ENCODE measurements at places on chromosomes 6 and 20.
A peak's percentile ranks its signal among the peaks of the same experiment; 100 is the strongest.

- peak; percentile 76 for DNase-seq
These were observed 8.5 kb downstream of the JARID2 start for GRCh38 chr6:15254070-15254975.

- DNase-seq, result peak; percentile 5
These were observed 33.2 kb upstream of the MYB start for GRCh38 chr6:135147637-135148592.

DNA sequence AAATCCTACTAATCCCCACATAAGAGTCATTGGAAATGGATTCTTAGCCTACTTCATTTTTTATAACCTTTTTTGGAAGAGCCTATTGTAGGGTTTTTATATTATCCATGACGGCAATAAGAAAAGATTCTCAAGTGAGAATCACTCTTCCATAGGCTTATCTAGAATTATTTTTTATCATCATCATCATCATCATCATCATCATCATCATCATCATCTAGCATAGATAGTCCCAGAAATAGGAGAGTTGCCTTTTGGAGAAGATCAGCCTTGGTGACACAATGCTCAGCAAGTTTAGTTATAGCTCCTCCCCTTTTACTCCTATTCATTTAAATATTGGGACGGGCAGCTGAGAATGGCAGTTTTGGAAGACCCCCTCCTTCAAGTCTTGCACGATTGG, 359.1 kb upstream of the SLC35B3 start:
- no peak for DNase-seq

DNA sequence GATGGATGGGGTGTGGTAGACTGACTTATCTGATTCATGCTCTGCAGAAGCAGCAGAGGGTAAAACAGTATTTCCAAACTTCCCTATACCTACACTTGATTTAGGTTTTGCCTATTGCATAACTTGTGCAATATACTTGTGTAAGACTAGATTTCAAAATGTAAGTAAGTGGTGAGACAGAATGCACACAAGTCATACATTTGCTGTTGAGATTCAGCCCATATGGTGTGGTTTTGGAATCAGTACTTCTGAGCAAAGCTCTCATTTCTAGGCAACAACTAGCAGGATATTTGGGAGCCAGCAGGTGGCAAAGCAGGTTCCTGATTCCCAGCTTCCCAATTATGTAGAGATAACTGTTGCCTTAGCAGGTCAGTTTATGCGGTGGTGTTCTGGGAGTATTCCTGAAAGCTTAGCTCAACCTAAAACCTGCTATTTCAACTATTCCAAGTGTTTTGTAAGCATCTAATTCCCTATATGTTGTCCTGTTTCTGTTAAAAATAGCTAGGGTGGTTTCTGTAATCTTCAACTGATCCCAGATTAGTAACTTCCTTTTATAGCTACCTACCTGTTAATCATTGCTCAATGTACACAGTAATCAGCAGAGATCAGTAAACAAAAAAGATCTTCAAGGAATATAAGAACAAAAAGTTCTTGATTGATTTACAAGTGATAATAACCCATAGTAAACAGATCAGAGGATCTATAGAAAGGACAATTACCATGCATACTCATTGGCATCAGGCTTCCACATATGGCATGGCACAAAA, 8.5 kb upstream of the FABP7 start:
- no peak for DNase-seq

- DNase-seq, result no peak
These were observed 279.6 kb downstream of the PRL start for GRCh38 chr6:22017272-22017671.

- no peak for DNase-seq
These were observed 847 bp upstream of the NCR2 start for GRCh38 chr6:41334482-41335040.

GRCh38 chr6:40611434-40611833, 24.3 kb upstream of the LRFN2 start:
- DNase-seq, result no peak

DNA sequence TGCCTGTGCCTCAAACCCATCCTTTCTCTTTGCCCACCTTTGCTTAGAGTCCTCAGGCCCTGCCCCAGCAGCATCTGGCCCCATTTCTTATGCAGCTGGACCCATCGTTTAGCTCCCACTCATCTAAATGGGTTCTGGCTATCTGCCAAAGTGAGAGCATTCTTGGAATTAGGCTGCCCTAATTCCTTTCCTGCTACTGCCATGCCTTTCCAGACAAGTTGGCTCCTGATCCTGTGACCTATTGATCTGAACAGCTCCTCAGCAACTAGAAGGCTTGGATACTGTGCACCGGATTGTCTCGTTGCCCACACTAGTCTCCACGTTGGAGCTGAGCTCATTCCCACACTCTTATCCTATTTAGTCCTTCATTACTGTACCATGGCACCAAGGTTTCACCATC, 22.9 kb downstream of the DZANK1 start:
- peak; percentile 41 for DNase-seq

GRCh38 chr20:17430125-17430950, 100.8 kb downstream of the BFSP1 start:
- DNase-seq, result no peak

GRCh38 chr20:22833851-22834250, 201.3 kb upstream of the SSTR4 start:
- peak; percentile 77 for DNase-seq

DNA sequence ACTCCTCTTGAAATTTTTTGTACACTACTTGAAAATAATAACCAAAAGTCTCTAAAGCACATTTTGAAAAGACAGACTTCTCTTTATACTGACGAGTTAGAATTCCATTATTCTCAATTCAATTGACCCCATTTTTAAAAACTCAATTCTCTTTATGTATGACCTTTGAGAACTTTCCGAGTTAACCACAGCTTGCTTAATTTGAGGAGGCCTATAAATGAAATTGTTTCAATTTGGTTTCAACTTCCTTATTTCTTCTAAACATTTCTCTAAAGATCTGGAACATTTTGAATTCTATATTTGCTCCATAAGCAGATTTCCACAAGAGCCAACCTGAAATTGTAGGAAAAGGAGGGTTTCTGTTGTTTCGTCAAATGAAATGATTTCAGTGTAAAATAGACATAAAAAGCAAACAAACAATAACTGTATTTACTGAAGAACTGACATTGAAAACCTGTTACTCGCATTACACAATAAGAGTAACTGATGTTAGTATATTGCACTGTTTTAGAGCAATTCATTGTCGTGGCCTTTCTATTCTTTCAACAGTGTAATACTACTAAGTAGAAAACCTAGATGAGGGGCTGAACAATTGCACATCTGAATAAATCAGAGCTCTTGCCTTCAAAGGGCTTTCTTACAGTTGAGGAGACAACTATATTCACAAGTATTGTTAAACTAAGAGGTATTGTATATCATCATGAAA, 223.6 kb downstream of the HIVEP2 start:
- DNase-seq, result no peak

GRCh38 chr6:168371981-168372711, 52.6 kb upstream of the DACT2 start:
- DNase-seq, result no peak

DNA sequence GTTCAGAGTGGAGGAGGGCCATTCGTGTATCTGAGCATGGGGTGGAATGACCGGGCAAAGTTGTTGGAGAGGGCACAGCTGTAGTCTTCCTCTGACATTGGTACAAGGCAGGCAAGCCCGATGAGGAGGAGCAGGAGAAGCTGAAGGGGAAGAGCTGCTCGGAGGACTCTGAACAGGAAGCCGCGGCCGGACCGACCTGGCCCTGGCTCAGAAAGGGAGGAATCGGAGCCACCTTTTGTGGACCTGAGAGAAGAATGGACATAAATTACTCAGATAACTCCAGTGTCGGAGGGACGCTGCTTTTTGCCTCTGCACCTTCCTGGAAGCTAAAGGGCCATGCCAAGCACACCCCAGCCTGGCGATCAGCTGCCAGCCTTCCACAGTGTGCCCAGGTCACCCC, 315.0 kb downstream of the ESR1 start:
- DNase-seq, result no peak

GRCh38 chr6:22904431-22904830, 335.1 kb downstream of the HDGFL1 start:
- DNase-seq, result no peak

DNA sequence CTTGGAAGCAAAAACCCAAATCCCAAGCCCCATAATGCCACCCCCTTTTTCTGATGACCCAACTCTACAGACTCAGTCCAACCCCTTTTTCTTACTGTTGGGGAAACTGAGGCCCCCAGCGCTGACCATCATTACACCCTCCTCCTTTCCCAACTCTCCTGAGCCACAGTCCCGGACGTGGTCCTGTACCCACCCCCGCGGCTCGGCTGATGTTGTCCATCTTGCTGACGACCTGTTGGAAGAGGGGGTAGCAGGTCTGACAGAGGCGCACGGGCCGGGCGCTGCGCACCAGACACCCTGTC, 533 bp downstream of the OSTM1 start:
- DNase-seq, result no peak

- DNase-seq, result peak; percentile 22
These were observed 93.7 kb downstream of the MAP3K4 start for GRCh38 chr6:161085246-161085645.

DNA sequence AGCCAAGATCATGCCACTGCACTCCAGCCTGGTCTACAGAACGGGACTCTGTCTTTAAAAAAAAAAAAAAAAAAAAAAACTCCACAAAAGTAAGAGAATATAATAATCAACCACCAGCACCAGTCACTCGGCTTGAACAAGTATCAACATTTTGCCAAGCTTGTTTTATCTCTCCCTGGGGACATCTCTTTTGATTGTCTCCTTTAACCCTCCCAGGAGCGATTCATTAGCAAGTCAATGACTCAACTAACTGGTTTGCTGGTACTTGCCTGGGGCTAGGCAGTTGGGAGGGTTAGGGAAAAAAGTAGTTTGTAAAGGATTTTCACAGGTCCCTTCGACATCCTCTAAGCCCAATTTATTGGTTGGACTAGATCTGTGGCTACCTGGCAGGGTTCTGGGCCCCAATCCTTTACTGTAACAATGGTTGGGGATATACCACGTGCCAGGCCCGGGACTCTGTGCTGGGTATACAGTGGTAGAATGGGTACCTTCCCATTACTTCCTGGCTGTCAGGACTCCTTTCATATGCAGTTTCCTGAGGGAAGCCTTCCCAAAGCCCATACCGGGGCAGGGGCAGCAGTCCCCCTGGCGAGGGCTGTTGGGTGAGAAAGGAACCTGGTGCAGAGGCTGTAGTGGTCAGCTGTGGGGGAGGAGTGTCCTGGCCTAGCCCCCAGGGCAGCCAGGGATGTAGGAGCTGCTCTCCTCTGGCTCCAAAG, 12.2 kb downstream of the TGIF2 start:
- peak; percentile 75 for DNase-seq

- no peak for DNase-seq
These were observed 582.5 kb downstream of the DOK5 start for GRCh38 chr20:55057779-55058415.

GRCh38 chr6:34475238-34475682, 9.4 kb downstream of the PACSIN1 start:
- DNase-seq, result peak; percentile 17

GRCh38 chr20:5069141-5069806, 50.5 kb downstream of the PCNA start:
- DNase-seq, result no peak

GRCh38 chr6:133610227-133610840, 278.6 kb upstream of the TCF21 start:
- peak; percentile 54 for DNase-seq

GRCh38 chr6:102662851-102663250, 1269.3 kb downstream of the GRIK2 start:
- no peak for DNase-seq

- DNase-seq, result no peak
These were observed 89.6 kb downstream of the BMP7 start for GRCh38 chr20:57176842-57177241.

GRCh38 chr6:10558565-10558964, 37.4 kb downstream of the GCNT2 start:
- DNase-seq, result no peak

DNA sequence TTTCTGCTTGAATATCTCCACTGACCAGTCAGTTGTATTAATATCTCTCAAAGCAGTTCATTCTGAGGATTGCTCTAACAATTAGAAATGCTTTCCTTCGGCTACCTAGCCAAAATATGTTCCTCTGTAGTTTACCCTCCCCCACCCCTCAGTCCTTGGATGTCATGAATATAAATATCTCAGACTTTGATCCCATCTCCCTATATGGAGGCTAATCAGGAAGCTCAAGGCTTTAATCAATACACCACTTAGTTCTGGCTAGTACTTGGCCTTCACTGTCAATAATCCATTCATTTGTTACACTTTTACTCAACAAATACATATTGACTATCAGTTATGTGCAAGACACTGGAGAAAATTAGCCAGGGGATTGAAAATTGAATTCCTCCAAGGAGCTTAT, 60.1 kb downstream of the CLIC5 start:
- no peak for DNase-seq

- DNase-seq, result no peak
These were observed 323.8 kb downstream of the QKI start for GRCh38 chr6:163738304-163738703.

DNA sequence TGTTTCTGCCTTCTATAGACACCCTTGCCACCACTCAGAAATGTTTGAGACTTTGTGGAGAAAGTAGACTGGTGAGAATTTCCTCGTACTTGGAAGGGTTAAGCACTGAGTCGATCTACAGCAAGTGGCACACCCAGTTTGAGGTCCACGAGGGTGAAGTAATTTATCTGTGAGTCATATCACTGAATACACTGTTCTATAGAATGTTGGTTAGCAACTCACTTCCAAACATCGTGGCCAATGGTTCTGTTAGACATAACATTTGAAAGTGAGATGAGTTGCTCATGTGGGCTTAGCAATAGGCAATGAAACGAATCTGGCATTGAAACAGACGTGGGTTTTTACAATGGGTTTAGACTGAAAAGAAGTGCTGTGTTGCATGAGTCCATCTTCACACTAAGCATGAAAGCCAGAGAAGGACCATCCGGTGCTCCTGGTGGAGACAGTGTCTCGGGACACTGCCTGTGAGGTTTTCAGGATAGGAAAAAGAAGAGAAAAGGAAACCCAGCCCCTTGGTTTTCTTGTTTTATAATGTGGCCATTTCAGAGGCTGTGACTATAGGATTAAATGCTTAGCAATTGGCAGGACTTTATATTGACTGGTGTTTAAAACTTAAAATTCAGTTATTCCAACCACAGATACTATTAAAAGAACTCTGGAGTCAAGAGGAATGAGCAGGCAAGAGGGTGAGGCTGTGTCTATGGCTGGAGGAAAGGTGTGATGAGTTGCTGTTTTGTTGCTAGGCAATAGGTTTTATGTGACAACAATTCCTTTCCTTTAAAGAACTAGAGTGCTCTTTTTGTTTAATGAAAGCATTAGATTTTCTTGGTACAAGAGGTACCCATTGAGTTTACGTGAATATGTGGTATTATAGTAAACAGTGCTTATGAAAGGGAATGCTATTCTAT, 31.0 kb upstream of the EZR start:
- DNase-seq, result peak; percentile 97
